ENCODE measurements at places on chromosomes 5 and 9.

DNA sequence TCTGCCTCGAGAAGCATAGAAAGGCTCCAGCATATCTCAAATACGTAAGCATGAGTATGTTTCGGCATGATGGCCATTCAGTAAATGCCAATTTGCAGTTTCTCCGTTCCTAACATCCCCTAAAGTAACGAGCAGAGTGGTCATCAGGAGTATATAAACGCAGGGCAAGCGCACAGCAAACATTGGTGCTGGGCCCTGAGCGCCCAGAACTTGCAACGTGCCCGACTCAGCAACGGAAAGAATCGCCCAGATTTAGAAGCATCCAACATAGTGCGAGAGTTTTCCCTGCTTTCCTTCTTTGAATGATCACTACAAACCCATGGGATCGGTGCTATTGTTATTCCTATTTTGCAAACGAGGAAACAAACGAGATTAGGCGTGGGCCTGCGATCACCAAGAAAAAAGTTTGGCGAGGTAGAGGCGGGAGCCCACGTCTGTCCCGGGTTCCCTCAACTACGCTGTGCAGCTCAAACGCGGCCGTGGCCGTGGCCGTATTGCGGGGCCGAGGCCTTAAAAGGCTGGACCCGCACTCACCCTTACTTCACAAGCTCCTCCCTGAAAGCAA lies 505 bp downstream of the RPS14 start:
- no peak for DNase-seq

DNA sequence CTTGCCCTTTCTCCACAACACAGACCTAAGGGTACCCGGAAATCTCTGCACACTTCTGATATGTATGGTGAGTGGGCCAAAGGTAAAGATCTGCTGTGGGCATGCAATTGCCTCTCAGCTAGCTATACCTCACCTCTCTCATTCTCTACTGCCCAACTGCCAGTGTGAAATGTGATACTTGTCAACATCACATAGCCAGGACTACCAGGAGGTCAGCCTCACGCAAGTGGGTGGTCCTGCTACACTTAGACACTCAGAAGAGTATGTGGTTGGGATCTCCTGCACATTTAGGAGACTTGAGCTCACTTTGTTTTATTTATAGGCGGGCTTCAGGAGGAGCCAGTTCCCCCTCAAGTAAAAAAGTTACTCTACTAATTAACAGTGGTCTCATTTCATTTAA lies 88.0 kb upstream of the MAN2A1 start:
- DNase-seq = no peak

GRCh38 chr9:136686794-136687711 lies at the start of gene AGPAT2:
TSS of gene AGPAT2 (minus strand) at chr9:136687457. CDS start at chr9:136687357, 100 bp downstream.
- peak; percentile 78 for DNase-seq

GRCh38 chr5:43773478-43773844 lies 170.5 kb downstream of the NNT start:
- DNase-seq = peak; percentile 18

- DNase-seq = no peak
Measured at GRCh38 chr9:19800884-19801283, 12.0 kb upstream of the SLC24A2 start.

- DNase-seq = no peak
Measured at GRCh38 chr5:139410993-139411828, 7.3 kb upstream of the SPATA24 start.

DNA sequence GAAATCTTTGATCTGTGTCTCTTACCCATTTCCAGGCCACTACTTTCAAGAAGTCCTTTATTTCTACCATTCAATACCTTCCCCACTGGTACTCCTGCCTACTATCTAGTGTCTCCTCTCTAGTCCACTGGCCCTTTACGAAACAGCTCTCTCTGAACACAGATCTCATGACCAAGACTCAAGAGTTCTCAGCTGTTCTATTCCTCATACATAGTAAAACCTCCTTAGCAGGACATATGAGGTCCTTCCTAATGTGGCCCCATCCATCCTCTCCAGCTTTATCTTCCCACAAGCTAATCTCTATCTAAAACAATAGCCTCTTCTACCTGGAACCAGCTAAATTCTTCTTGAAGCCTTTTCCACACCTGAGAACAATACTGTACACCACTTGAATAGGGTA lies 2.6 kb downstream of the TEX10 start:
- no peak for DNase-seq

- DNase-seq = peak; percentile 28
Measured at GRCh38 chr9:36276781-36277181, 18.5 kb upstream of the GNE start.

GRCh38 chr5:53481887-53482716 lies 1.7 kb downstream of the FST start:
- DNase-seq = peak; percentile 80

DNA sequence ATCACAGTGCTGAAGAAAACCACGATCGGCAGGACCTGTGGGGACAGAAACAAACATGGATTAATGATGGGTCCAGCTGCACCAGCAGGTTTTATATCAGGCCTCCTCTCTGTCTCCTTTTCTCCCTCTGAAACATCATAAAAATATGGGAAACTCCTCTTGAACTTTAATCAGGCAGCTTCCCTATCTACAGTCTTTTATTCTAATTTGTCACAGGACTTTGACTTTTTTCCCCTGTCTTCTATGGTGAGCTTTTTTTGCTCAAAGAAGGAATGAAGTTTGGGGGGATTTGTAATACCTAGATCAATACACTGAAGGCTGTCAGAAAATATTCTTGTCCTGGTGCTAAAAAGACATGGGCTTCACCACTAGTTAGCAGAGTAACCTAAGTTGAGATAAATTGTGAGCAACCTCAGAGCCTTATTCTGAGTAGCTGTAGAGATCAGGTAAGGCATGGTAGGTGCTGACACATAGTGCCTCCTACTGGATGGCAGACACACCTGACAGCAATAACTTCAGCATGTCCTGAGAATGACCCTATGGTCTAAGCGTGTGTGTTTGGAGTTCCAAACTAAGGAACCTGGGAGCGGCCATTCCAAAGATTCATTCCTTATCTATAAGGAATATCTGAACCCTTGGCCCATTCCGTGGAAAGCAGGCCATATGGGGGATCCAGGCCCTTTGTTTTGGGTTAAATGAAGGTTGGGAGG lies 46.2 kb downstream of the SLC28A3 start:
- DNase-seq = no peak

DNA sequence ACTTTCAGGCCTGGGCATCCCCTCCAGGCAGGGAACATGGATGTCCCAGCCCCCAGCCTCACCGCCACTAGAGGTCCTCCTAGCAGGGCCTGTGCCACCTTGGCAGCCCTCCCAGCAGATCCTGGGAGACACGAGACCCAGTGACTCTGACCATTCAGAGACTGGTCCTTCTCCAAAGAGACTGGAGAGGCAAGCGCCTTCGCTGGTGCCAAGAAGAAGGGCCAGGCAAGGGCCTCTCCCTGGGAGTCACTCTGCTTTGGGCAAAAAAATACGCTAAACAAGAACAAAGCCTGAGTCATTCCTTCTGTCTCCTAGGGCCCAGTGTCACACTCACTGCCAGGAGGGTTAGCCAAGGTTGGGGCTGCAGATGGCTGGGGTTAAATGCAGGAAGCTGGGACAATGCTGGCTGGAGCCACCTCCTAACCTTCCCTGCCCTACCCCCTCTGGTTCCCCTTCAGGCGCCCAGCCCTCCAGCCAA lies 35.3 kb upstream of the SMIM23 start:
- DNase-seq = peak; percentile 35

- no peak for DNase-seq
Measured at GRCh38 chr5:167001246-167001645, 1290.2 kb upstream of the WWC1 start.

- no peak for DNase-seq
Measured at GRCh38 chr5:758698-759053, 25.9 kb downstream of the ZDHHC11B start.

GRCh38 chr9:127734247-127734746 lies 797 bp downstream of the TOR2A start:
- DNase-seq = no peak

DNA sequence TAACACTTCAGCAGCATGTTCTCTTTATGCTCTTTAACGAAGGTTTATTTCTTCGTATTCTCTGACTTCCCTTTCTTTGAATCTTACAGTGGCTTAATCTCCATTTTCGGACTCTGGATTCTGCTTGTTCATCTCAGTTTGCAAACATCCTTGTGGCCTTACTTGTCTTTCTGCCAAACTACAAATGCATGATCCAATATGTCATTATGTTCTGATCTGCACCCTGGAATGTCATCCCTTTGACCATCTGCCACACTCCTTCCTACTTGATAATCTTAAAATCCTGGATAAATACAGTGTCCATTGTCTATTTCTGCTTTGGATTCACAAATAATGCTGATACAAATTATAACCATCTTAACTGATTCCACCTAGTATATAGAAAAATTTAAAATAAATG lies 499.2 kb downstream of the CDH18 start:
- no peak for DNase-seq

GRCh38 chr5:150804388-150804787 lies 25.8 kb downstream of the SMIM3 start:
- DNase-seq = no peak

All from Calu3 (cell line).